Activated B cell treated with CpG ODN at 0.5 μM for 24 hours (primary cell): ENCODE measurements at places on chromosomes 5 and 9.

DNA sequence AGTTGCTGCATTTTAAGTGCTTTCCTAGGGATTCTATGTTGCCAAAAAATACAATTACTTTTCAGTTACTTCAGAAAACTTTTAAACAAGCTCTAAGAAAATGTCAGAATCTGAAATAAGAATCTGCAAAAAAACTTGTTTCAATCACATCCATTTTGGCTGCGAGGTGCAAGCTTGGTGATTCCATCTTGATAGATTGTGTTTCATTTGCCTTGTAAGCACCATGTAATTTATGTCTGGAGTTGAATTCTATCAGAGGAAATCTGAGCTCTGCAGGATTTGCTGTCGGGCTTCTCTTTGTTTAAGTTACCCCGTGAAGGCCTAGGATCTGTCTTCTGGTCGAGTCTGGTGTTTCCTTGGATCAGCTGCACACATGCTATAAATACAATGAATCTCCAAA is 40.4 kb upstream of the MAN2A1 start:
- no peak for DNase-seq

GRCh38 chr5:93580063-93580926 is 724 bp downstream of the NR2F1-AS1 start:
- no peak for DNase-seq

DNA sequence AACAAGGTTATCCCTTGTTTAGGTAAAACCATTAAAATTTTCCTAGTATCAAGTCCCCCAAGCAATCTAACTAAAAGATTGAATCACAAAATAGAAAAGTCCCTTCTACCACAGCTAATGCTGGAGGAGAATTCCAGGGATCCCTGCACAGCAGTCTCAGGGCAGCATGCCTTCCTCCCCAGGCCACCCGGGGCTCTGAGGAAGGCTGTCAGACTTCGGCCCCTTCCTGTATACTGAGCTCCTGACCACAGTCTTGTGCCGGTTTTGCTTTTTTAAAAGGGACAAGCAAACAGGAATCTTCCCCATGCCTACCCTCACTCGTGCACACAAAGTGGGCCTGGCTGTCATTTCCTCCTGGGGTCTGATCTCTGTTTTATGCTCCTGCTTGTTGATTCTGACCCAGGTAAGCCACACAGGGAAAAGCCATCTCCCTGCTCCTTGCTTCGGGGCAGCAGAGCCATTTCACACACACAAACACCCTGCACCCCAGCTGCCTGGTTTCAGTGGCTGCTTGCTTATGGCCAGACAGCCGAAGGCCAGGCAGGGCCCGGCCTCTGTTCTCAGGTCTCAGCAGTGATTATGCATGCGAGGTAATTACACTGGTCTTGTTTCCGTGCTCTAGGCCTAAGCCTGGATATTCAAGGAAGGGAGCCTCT is 211.9 kb downstream of the NXNL2 start:
- no peak for DNase-seq

DNA sequence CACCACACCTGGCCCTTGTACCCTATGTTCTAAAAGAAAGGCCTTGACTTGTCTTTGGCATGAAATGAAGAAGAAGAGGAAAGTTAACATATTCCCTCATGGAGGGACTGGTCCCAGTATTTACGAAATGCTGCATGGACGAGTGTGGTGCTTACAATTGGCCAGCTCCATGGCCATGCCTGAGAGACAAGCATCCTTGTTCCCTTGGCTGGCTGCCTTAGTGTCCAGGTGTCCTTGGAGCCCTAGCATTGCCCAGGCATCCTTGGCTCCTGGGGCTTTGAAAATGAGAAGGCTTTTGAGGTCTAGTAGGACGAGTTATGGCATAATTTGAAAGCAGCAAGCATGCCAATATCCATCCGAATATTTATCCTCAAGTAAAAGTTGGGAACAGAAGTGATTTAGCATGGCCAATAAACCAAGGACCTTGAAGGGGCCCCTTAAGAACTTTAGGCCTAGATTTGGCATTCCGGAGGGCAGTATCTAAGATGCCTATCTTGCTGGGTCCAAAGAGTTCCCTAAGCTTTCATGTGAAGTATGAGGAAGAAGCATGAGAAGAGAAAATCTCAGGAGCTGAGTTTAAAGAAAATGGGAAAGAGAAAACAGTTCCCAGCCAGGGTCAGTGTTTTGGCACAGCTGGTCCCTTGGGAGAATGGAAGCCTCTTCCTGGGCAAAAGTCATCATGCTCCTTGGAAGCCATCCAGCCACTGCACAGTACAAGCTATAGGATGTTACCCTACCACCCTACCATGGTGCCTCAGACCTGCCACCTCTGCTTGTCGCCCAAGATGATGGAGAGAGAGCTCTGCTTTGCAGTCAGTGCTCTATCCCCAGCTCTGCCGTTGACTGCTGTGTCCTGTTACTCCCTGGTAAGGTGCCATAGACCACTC is 91.0 kb downstream of the AOPEP start:
- no peak for DNase-seq

- DNase-seq, result no peak
These were observed 36.6 kb upstream of the RAPGEF1 start for GRCh38 chr9:131776473-131776872.

GRCh38 chr9:122988920-122989621 is 44.4 kb upstream of the GPR21 start:
- DNase-seq, result no peak

DNA sequence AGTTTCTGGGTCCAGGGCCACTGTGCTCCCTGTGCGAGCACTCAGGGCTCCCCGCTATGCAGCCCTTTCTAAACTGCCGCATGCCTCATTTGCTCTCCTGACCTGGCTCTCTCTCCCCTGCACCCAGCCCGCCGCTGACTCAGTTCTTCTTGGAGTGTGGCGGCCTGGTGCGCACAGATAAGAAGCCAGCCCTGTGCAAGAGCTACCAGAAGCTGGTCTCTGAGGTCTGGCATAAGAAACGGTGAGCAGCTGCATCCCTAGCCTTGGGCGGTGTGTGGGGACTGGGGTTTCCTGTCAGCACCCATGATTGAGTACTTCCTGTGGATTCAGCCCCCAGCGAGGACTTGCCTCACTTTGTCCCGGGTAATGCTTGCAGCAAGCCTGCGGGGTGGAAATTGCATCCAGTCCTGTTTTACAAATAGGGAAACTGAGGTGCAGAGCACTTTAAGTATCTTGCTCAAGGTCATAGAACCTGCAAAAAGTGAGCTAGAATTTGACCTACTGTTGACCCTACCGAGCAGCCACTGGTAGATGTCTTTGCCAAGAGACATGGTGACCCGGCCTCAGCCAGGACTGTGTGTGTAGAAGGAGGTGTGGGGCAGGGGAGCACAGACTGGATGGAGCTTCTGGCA is 27.9 kb downstream of the USP20 start:
- no peak for DNase-seq

DNA sequence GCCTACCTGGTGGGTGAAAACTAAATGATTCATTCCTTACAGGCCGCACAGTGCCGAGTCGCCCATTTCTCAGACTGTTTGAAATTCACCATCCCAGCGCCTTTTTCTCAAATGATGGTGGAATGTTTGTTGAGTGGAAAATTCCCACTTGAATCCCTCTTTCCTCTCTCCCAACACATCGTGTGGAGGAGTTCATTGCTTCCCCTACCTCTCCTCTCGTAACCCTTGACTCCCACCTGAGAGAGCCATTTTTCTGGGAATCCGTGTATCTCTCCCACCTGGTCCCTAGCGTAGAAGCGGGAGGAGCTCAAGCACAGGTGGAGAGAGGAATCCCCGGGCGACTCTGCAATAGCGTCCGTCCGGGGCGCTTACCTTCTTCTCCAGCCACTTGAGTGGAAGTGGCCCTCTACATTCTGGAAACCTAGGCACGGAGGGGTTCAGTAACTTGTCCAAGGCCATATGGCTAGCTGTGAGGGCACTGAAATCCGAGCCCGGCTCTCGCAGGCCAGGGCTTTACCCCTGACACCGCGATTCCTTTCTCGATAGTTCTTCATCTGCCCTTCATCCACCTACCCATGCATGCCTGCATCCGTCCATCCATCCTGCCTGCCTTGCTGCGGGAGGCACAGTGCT is 683 bp downstream of the OSMR start:
- DNase-seq, result no peak

DNA sequence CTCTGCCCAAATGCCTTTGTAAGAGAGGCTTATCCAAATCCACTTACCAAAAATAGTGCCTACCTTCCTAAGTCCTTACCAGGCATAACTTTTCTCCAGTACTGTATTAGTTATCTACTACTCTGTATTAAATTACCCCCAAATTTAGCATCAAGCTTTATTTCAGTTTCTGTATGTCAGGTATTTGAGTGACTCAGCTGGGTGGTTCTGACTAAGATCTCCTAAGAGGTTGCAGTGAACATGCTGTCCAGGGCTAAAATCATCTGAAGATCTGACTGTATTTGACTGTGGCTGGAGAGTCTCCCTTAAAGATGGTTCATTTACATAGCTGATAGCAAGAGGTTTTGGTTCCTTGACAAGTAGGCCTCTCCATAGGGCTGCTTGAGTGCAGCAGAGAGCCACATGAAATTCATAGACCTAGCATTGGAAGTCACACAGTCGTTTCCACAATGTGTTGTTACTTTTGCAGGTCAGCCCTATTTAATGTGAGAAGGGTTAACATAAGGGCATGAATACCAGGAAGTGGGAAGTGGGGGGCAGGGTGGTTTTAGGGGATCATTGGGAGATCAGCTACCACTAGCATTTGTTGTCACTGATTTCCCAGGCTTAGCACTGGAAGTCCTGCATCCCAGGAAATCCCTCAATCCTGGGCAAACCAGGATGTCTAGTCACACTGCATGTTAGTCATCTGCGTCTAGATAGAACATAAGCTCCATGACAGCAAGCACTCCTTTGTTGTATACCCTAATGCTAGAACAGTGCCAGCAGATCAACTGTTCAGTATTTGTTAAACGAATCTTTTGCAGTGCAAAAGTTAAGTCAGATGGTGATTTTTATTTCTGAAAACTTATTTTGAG is 2.0 kb upstream of the ZNF622 start:
- DNase-seq, result no peak

- no peak for DNase-seq
These were observed 227.1 kb upstream of the HAPLN1 start for GRCh38 chr5:83947763-83948162.
